Activated T-helper 2 cell treated with anti-CD3 and anti-CD28 coated beads, Interferon-gamma antibody, Interleukin-2, Interleukin-4, amounts not matched to agents 10 μg/mL and 5 μg/mL and 100 μg/mL, durations not matched to agents 14 hours and 24 hours and 36 hours (primary cell): ENCODE measurements at places on chromosomes 7 and 10.

GRCh38 chr10:106643473-106643872, 521.0 kb downstream of the SORCS1 start:
- DNase-seq: no peak
- H3K27me3 ChIP-seq: no peaks in the 10 kb centered on the region
- no peak overlapping the region for H3K4me3 ChIP-seq
- no peak overlapping the region for H3K27ac ChIP-seq
- H3K4me1 ChIP-seq: no peaks in the 10 kb centered on the region
- no peaks in the 10 kb centered on the region for H3K36me3 ChIP-seq

DNA sequence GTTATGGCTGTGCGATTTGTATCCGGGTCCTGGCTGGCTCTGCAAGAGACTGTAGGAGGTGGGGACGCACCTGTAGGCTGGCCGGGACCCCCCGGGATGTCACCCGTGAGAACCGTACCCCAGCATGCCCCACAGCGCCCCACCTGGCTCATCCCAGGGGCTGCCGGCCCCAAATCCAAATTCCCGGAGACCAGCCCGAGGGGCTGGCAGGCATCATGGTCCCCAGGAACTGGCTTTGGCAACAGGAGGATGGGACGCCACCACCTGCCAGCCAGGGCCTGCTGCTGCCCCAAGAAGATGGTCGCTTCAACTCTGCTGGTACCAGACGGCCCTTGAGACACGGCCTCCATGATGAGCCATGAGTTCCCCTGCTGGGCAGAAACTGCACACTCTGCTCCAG, 239.4 kb downstream of the ELFN1 start:
- H3K27ac ChIP-seq: no peak overlapping the region
- H3K4me3 ChIP-seq: no peak overlapping the region
- H3K27me3 ChIP-seq: no peaks in the 10 kb centered on the region
- DNase-seq: no peak
- no peaks in the 10 kb centered on the region for H3K4me1 ChIP-seq

DNA sequence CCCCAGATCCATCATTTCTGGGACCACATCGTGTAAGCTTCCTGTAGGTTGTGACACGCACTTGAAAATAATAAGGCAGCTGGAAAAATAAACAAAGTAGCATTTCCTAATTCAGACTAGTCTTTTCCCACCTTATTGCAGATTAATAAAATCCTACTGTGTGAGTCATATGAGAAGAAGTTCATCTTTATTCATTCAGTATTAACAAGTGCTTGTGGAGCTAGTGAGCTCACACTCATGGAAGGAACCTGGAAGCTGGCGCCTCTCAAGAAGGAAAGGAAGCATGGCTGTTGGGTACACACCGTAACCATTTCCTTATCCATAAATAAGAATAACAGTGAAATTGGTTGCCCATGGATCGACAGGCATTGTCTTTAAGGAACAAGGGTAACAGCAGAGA, 152.6 kb upstream of the PFKP start:
- H3K36me3 ChIP-seq: no peaks in the 10 kb centered on the region
- peaks cover 29% of the 10 kb centered on the region for H3K27me3 ChIP-seq
- peaks cover 2% of the 10 kb centered on the region for H3K4me1 ChIP-seq
- DNase-seq: no peak

DNA sequence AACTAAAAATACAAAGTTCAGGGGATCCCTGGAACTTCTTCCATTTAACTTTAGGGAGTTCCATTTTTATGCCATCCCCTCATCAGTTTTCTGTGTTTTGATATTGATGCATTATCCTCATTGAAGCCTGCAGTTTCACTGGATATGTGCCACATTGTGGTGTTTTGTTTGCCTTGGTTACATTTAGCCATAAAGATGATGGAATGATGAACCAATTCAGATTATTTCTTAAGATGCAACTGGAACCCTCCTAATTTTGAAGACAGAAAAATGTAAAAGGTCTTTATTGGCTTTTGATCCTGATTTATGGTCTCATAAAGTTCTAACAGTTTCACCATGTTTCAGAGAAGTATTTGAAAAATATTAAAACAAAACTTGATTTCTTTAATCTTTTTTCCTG, 314.2 kb upstream of the KLF6 start:
- H3K27me3 ChIP-seq: peaks cover 9% of the 10 kb centered on the region
- DNase-seq: no peak
- no peak overlapping the region for H3K4me3 ChIP-seq
- no peak overlapping the region for H3K27ac ChIP-seq

DNA sequence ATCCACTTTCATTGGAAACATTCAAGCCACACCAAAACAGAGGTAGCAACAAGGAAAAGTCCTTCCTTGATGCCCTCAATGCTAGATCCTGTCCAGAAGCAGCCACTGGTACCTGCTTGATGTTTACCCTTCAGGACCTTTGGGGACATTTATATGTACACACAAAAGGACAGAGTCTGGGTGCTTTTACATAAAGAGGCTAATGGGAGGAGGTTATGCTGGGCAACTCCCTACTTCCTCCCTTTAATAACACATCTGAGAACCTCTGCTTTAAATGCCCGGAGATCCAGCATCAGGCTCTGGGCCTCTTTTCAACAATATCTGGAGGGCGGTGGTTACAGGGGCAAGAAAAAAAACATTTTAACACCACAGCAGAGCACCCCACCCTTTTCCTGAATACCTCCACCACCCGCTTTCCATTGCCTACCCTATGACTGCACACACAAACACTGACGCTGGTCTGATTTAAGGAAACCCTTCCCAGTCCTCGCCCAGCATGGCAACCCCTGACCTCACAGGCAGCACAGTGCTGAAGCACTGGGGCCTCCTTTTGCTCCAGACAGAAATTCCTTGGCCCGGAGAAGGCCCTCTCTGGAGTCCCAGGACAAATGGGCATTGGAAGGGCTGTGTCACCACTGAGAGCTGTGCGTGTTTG, 39.3 kb upstream of the DUSP5 start:
- no peak overlapping the region for H3K4me3 ChIP-seq
- no peak overlapping the region for H3K27ac ChIP-seq
- peaks cover 37% of the 10 kb centered on the region for H3K4me1 ChIP-seq
- no peaks in the 10 kb centered on the region for H3K27me3 ChIP-seq
- no peak for DNase-seq
- H3K36me3 ChIP-seq: no peaks in the 10 kb centered on the region

DNA sequence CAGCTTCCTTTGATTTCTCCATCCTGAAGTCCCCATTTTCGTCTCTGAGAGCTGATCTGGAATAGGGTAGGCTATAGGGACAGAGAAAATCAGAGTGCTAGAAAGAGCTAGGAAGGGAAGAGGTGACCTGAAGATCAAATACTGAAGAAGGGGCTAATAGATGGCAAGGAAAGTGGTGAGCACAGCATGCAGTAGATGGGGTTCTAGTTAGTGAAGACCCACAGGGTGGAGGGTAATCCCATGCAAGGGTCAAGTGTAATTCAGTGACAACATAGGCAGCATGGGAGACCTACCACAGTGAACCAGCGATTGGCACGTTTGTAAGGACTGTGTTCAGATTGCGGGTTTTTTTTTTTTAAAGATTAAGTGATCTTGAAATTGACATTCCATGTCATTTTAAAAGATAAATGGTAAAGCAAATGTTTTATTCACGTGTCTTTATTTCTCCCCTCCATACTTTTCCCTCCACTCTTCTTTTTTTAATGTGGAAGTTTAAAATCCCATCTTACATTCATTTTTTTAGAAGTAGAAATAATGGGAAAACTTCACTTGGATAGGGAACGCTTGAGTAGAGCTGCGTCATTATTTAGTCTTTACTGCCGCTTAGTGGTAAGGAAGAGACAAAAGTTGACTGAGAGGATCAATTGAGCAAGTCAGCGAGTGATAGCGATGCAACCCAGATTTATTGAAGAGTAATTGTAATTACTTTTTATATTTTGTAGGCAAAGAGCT, 21.0 kb upstream of the ABI1 start:
- no peak overlapping the region for H3K27ac ChIP-seq
- H3K36me3 ChIP-seq: no peaks in the 10 kb centered on the region
- peaks cover 33% of the 10 kb centered on the region for H3K27me3 ChIP-seq
- DNase-seq: no peak
- H3K4me3 ChIP-seq: no peak overlapping the region

DNA sequence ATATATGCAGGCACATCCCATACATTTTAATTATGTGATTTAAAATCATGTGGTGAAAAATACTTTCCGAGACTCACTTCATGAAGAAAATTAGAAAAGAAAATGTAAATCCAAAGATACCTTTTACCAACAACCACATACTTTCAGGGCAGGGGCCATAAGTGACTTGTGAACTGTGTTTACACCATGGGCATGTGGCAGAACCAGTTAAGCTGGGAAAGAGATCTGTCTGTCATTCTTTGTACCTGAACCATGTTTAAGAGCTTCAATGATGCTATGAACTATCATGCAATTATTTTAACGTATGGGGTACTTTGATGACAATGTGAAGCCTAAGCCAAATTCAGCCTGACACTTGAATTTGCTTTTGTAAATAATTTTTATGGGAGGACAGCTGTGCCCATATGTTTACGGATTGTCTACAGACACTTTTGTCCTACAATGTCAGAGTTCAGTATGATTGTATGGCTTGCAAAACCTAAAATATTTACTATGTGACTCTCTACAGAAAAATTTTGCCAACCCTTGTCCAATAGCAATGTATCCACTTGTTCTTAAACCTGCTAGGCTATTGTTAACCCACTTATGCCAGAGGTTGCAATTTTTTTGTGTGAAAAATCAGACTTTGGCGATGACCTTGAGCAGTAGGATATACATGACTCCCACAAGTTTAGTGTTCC, 654.6 kb downstream of the TNS3 start:
- H3K27ac ChIP-seq: no peak overlapping the region
- H3K4me1 ChIP-seq: no peaks in the 10 kb centered on the region
- DNase-seq: no peak

- H3K4me1 ChIP-seq: no peaks in the 10 kb centered on the region
- no peak overlapping the region for H3K27ac ChIP-seq
- H3K36me3 ChIP-seq: no peaks in the 10 kb centered on the region
- no peaks in the 10 kb centered on the region for H3K27me3 ChIP-seq
These were observed 22.0 kb downstream of the MBL2 start for GRCh38 chr10:52750629-52751028.

DNA sequence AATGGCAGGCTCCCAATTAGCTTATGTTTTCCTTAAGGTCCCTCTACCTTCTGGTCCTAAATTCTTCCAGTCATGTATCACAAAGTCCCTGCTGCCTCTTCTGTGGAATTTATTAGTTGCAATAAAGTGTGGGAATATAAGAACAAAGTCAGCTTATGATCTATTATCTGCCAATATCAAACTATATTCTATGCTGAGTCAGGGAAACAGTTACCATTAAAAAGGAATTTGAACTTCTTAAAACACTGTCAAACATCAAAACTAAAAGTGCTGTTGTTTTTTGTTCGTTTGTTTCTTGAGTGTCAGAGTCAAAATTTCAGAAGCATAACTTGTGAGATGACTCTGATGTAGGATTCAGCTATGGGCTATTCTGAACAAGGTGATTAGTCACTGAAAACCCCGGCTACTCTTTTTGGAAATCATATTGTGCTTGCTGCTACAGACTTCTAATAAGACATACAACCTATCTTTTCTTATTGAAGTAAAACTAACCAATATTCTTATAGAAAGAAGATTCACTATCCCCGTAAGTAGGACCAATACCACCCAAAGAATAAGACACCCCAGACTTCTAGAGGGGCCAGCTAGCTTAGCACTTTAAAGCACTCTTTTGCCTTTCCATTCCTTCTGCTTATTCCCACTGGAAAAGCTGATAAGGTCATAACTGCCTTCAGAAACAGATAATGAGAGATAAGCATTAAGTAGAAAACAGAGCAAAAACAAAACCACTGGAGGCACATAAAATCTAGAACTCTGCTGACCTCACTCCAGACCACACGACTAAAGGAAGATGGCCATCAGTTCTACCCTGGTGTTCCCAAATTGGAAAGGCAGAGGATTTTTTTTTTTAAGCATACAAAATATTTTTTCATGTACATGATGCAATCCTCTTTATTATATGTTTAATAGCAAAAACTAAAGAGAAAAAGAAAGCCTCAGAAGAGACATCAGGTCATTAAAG, 370.6 kb downstream of the PARD3 start:
- H3K27me3 ChIP-seq: no peaks in the 10 kb centered on the region
- H3K4me3 ChIP-seq: no peak overlapping the region
- H3K4me1 ChIP-seq: no peaks in the 10 kb centered on the region
- H3K36me3 ChIP-seq: no peaks in the 10 kb centered on the region
- no peak overlapping the region for H3K27ac ChIP-seq

DNA sequence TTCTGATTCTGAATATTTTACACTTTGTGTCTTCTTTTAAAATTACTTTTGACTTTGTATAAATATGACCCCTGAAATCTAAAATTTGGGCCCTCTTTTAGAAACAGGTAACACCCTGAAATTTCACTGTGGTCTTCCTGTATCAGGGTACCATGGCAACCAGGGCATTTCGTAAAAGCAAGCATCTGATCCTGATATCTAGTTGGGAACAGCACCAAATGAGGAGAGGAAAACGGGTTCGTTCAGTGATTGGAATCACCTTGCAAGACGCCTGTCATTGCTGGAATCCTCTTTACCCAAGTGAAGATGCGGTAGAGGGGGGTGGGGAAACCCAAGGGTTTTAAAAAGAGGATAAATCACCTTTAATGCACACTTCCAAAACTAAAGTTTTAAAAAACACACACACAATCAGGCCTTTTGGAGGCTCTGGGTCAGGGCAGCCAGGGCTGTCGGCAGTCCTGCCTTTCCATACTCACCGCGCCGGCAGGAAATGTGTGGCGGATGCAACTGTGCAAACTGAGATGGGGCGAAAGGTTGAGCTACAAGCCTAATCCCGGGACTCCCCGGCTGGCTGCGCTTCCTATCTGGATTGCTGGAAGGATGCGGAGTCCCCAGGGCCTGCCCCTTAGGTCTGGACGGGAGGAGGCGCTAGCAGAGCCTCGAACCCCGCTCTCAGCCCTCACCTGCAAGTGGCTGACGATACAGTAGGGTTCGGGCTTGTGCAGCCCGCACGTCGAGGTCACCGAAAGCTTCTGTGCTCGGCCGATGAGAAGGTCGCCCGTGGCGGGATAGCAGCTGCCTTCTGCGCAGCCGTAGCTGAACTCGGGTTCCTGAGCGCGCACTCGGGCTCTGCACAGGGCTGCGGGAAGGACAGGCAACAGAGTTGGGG, 1.8 kb downstream of the LAMB1 start:
- no peaks in the 10 kb centered on the region for H3K36me3 ChIP-seq
- H3K4me1 ChIP-seq: peaks cover 13% of the 10 kb centered on the region
- DNase-seq: no peak
- H3K27me3 ChIP-seq: peaks cover 62% of the 10 kb centered on the region
- H3K27ac ChIP-seq: no peak overlapping the region

- no peak overlapping the region for H3K27ac ChIP-seq
- no peak overlapping the region for H3K4me3 ChIP-seq
- H3K36me3 ChIP-seq: peaks cover 14% of the 10 kb centered on the region
- H3K4me1 ChIP-seq: peaks cover 3% of the 10 kb centered on the region
- DNase-seq: no peak
- no peaks in the 10 kb centered on the region for H3K27me3 ChIP-seq
These were observed 11.2 kb downstream of the ANKMY2 start for GRCh38 chr7:16634271-16634738.

DNA sequence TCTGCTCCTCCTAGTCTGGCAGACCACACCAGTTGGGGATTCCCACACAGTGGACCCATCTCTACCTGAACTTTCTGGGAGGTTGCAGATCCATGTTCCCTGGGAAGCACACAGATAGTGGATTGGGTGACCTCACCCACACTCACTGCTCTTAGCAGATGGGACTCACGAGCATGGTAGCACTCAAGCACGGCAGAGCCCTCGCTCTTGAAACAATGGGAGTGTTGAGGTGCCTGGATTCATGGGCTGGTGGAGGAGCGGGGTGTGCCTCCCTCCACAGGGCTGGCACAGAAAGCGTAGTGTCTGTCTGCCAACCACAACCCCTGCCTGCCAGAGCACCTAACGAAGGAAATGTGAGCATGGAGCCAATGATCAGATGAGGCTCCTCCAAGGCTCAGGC, 568.0 kb downstream of the POM121L12 start:
- no peaks in the 10 kb centered on the region for H3K36me3 ChIP-seq
- no peaks in the 10 kb centered on the region for H3K27me3 ChIP-seq
- no peaks in the 10 kb centered on the region for H3K4me1 ChIP-seq
- H3K4me3 ChIP-seq: no peak overlapping the region
- H3K27ac ChIP-seq: no peak overlapping the region
- no peak for DNase-seq
